Foreskin keratinocyte (primary cell): ENCODE measurements at places on chromosomes 13 and 19. TPM values are rescaled to one million over a fixed set of nuclear protein-coding genes. Genes with fewer than 3 reads are reported as not detected.

TNFRSF19 gene
- 0.78 and 0.81 TPM in 2 replicates for total RNA-seq

DNA sequence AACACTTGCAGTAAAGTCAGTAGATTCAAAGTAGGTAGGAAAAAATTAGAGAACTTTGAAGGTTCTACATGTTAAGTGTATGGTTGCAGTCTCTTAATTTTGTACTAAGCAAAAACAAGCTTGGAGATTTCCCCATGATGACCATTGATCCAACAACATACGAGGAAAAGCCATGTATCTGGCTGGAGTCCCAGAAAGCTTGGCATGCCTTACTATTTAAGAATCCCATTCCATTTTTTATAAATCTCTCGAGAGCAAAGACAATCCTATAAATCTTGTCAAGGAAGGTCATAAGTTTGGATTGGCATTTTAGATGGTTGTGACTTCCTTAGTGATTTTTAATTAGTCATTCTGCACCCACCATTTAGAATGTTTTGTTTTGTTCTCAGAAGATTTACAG lies 495.9 kb downstream of the GPC5 start:
- DNase-seq = no peak

DNA sequence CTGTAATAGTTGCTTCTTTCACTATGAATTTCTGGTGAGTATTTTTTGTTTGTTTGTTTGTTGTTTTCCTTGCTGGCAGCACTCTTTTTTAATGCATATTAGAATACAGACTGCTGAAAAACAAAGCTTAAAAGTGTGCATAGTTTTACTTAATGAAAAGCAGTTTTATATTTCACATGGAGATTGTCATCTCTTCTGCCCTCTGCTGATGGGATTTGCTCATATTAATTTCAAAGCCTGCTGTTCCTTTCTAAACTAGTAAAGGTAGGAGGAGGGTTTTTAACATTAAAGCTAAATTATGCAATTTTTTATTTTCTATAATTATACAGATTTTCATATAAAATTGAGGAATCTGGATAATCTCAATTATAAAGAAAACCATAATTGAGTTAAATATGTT lies 692.6 kb upstream of the SLITRK1 start:
- DNase-seq = no peak

- no peak for DNase-seq
Observed at GRCh38 chr13:73924607-73925006, 209.6 kb downstream of the KLF12 start.

CASP14 gene
- 0.07 and 0.10 TPM in 2 replicates for total RNA-seq

GRCh38 chr13:79654520-79654919 lies 173.6 kb downstream of the NDFIP2 start:
- no peak for DNase-seq

OR10H1 gene
- total RNA-seq = not detected in 2 replicates

DNA sequence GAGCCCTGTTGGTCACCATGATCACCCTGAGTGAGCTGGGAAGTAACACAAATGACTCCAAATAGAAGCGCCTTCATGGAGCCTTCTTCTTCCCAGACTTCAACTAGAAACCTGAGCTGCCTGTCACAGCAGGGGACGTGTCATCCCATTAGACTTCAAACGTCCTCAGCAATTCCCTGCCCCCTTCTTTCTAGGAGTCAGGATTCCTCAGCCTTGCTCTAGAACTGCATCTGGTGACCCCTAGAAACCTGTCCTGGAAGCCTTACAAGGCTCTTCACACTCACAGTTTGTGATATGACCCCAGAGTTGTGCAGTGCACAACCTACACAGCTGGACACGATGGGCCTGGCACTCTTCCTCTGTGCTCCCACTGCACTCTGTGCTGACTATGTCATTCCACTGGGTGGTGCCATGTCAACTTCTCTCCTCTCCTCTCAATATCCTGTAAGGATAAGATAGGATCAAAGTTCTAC lies 23.6 kb upstream of the TTYH1 start:
- DNase-seq = no peak

EXOC3L2 gene
- 0.27 and 0.60 TPM in 2 replicates for total RNA-seq

GRCh38 chr19:54532528-54532927 lies 29.9 kb downstream of the LAIR2 start:
- DNase-seq = no peak

GRCh38 chr13:28494778-28495537 lies at the start of gene FLT1:
Gene FLT1 (minus strand): TSS chr13:28495128. CDS start chr13:28494843, 285 bp downstream.
- DNase-seq = no peak

ADPRHL1 gene
- 0.74 and 1.0 TPM in 2 replicates for total RNA-seq

GRCh38 chr19:19260417-19261214 lies 12.5 kb downstream of the TM6SF2 start:
- DNase-seq = no peak

DNA sequence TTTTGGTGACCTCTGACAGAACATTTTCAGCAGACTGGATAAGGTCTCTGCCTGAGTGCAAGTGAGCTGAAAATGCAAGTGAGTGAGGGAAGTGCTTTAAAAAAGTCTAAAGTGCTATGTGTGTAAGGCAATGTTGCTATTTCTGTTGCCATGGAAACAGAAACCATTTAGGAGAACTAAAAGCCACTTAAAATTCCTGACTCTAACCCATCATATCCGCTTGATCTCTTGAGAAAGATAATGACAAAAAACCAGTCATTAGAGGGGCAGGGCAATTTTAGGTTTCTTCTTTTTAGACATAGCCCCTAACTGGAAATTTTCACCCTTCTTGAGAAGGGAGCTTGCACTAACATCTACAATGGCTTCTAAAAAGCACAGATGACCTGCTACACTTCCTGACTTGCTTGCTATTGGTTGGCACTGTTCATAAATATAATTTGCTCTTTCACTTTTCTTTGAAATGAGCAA lies at the start of gene CYSLTR2:
Gene CYSLTR2 (plus strand): TSS at position 458 of the 468 bp plus-strand sequence. CDS start 52,889 bp downstream, outside the sequence.
- DNase-seq = peak; percentile 33

DNA sequence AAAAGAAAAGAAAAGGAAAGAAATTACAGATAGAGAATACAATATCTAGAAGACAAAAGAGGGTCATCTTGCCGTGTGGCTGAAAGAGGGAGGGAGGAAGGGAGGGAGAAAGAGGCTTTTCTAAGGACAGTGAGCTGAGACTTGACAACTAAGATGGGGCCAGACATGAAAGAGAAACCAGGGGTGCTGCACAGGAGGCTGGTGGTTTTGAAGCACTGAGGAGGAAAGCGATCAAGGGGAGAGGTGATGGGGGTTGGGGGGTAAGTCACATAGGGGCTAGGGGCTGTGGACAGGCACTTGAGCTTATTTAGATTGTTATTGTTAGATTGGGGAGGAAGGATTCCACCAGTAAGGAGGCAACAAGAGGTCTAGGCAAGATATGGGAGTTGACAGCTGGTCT lies 17.3 kb downstream of the PNPLA6 start:
- no peak for DNase-seq

SERP2 gene
- 4.9 and 6.0 TPM in 2 replicates for total RNA-seq

ZNF44 gene
- total RNA-seq = 4.1 and 5.0 TPM in 2 replicates

- no peak for DNase-seq
Observed at GRCh38 chr19:18606281-18607225, at the start of gene CRLF1. Gene CRLF1 (minus strand): TSS chr19:18606799. CDS start chr19:18606656, 143 bp downstream.

DNA sequence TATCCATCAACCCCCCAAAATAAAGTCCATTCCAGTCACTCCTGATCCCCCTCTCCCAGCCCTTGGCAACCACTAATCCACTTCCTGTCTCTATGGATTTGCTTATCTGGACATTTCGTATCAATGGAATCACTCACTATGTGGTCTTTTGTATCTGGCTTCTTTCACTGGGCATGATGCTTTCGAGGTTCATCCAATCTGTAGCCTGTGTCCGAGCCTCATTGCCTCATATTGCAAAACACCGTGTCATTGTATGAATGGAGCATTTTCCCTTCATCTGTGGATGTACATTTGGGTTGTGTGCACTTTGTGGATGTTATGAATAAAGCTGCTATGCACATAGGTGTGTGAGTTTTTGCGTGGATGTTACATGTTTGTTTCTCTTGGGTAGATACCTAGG lies 1.4 kb upstream of the FZR1 start:
- no peak for DNase-seq

DNA sequence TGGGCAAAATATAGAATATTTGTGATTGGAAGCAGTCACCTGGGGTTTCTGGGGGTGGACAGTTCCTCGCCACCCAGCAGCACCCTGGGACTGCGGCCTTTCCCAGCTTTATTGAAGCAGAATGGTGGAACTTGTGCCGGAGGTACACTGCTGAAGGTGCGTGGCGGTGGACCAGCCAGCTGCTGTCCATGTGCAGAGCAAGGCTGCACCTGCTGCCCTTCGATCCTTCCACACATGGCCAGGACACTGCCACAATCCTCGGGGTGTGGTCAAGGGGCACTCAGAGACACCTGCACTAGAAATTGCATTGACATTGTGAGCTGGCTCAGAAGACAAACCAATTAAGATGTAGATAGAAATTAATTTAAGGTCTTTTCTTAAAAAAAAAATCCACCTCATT lies 11.4 kb upstream of the GPI start:
- DNase-seq = no peak

DNA sequence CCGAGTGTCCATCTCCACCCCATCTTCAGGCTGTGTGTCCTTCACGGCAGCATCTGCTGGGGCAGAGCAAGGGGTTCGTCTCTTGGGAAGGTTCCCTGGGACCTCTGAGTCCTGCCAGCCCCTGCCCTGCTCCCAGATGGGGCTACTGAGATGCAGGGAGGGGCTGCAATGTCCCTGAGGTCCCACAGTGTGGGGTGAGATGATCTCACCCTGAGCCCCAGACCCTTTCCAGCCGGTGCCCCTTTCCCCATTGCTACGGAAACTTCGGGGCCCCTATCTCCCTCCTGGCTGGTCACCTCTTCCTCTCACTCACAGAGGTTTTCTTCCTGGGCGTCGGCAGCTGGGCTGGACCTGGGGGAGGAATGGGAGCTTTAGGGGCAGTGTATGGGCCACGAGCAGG lies 5.0 kb downstream of the LILRB2 start:
- DNase-seq = no peak

GRCh38 chr19:21322528-21322927 lies 6.7 kb downstream of the ZNF708 start:
- no peak for DNase-seq

GRCh38 chr19:3565139-3565538 lies 7.6 kb upstream of the HMG20B start:
- no peak for DNase-seq

DNA sequence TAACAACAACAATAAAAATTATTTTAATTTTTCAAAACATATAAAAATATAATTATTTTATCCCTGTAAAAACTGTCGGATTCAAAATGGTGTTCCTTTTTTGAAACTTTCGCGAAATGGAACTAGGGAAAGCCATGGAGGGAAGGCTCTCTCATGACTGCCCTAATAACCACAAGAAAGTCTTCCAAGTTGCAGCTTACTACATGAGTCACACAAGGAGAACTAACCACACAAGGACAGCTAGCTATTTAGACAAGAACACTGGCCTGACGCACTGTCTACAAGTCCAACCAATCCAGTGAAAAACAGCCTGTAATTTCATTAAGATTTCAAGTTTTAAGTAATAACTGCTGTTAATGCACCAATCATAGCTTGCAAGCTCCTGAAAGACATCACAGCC lies 319.2 kb upstream of the PCDH9 start:
- DNase-seq = no peak
